Choroid plexus epithelial cell (primary cell): ENCODE measurements at places on chromosomes 1 and 21.

- peak; percentile 93 for DNase-seq
These were observed 14.7 kb downstream of the MTHFR start for GRCh38 chr1:11790880-11791715.

GRCh38 chr1:46767649-46768282 is 31.1 kb upstream of the CYP4B1 start:
- no peak for DNase-seq

DNA sequence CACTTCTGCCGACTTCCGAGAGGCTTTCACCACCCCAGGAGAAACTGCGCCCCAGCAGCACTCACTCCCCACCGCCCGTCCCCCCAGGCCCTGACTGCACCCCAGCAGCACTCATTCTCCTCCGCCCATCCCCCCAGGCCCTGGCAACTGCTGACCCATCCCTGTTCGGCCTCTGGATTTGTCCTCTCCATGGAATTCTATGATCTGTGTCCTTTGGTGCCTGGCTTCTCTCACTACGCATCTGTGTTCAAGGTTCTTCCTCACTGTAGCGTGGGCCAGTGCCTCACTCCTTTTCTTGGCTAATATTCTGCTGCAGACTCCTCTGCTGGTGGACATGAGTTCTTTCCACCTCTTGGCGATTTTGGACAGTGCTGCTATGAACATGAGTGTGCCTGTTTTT is 121.8 kb upstream of the ARHGEF16 start:
- DNase-seq, result no peak

DNA sequence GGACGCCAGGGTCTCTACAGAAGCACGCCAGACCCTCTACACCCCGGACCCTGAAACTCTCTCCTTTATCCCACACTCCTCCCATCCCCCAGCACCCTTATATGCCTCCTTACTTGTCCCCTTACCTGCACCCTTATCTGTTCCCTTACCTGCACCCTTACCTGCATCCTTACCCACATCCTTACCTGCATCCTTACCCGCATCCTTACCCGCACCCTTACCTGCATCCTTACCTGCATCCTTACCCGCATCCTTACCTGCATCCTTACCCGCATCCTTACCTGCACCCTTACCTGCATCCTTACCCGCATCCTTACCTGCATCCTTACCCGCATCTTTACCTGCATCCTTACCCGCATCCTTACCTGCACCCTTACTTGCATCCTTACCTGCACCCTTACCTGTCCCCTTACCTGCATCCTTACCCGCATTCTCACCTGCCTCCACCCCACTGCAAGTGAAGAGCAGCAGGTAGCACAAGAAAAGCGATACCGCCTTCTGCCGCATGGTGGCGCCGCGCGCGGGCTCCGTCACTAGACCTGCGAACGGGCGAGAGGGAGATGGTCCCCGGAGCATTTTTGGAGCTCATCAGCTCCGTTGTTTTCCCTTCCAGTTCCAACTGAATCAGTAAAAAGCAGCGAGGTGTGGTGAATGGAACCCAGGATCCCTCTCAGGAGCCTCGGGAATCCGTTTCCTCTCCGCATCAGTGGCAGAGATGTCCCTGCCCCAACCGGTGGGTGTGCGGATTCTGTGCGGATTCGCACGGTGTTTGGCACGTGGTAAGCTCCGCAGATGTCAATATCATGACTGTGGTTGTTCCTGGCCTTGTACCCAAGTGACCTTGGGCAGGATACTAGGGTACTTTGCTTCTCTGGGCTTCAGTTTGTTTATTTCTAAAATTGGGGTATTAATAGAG is 2.9 kb downstream of the IFI6 start:
- DNase-seq, result peak; percentile 67

- DNase-seq, result peak; percentile 65
These were observed 47.8 kb upstream of the ECE1 start for GRCh38 chr1:21337928-21338572.

- DNase-seq, result no peak
These were observed 21.9 kb downstream of the IL23R start for GRCh38 chr1:67188137-67188536.
